Activated T-helper 9 cell treated with anti-CD3 and anti-CD28 coated beads, Interleukin-2, amount 50 U/mL, for 16 hours (primary cell): ENCODE measurements at places on chromosomes 3 and 15.

DNA sequence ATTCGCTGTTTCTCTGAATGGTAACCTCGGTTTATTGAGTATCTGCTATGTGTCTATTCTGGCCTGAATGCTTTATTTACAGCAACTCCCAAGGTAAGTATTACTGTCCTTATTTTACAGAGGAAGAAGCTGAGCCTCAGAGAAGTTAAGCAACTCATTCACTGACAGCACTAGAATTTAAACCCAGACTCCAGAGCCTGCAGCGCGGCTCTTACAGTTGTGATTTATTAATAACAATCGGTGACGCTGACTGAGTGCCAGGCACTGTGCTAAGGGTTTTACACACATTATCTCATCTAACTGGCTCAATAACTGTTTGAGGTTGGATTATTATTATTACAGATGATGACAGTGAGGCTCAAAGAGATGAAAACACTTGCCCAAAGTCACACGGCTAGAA is 19.6 kb downstream of the SRGAP3 start:
- no peak for DNase-seq

GRCh38 chr3:66023738-66024385 is 14.9 kb downstream of the MAGI1 start:
- DNase-seq = no peak

GRCh38 chr3:40083066-40083465 is 226.4 kb upstream of the EIF1B start:
- no peak for DNase-seq

DNA sequence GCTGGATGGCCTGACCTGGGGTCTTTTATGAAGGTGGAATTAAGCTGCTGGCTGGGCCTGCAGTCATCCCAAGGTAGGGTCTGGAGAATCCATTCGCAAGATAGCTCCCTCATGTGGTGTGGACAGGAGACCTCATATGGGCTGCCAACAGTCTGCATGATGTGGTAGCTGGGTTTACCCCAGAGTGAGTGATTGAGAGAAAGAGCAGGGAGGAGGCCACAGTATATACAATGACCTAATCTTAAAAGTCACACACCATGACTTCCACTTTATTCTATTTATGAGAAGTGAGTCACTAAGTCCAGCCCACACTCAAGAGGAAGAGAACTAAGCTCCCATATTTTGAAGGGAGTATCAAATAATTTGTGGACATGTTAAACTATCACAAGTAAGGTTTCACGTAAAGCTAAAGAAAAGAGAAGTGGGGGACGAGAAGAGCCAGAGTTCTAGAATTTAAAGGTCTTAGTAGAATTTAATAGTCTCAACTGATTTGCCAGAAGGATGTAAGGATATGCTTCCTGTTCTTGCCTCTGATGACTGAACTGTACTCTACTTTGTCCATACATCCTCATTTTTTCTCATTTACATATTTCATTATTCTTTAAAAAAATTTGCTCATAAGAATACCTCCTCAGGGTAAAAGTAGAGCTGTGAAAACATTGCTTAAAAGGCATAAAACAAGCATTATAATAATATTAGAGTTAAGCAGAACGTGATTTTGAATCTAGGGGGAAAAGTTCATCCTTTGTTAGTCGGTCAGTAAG is 184.4 kb downstream of the PEX5L start:
- no peak for DNase-seq

DNA sequence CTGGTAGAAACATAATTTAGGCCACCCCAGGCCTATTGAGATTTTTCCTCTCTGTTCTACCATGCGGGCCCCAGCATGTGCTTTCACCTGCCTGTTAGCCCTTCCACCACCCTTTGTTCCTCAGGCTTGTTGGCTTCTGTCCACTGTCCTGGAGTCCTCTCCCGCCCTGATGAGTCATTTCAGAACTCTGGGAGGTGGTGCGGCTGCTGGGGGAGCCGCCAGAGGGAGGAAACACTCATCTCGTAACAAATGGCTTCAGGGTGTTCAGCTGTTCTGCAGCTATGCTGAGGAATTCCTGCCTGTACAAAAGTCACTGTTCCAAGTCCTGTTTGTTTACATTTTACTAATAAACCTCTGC is 36.3 kb downstream of the LRTM1 start:
- no peak for DNase-seq

DNA sequence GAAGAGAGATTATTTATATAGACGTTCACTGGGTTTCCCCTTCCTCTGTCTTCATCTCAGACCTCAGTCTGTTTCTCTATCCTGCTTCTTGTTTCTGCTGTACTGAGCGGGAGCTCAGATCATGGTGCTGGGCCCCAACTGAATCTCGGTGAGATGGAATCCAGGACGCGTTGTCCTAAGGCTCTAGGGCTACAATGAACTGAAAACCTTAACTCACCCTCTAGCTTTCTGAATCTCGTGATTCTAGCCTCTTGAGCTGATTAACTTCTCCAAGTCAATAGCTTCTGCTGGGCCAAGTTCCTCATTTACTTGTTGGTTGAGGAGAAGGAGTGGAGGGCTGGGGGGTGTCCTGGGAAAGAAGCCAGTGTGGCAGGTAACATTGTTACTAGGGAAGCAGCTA is 32.7 kb upstream of the MAP3K13 start:
- no peak for DNase-seq

DNA sequence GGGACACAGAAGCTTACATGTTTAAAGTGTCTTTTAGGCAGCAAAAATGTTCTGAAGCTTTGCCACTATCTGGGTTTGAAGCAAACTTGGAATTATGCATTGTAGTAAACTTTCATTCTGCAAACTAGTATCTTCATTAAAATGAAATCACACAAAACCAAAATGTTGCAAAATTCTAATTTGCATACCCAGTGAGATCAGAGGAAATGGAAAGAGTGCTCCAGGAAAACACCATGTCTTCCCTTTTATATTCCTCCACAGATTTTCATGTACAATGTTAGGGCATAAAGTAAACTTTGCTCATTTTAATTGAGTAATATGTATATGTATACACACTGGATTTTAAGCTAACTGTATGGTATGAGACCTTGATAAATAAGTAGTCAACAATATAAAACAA is 23.9 kb downstream of the ANO10 start:
- no peak for DNase-seq

DNA sequence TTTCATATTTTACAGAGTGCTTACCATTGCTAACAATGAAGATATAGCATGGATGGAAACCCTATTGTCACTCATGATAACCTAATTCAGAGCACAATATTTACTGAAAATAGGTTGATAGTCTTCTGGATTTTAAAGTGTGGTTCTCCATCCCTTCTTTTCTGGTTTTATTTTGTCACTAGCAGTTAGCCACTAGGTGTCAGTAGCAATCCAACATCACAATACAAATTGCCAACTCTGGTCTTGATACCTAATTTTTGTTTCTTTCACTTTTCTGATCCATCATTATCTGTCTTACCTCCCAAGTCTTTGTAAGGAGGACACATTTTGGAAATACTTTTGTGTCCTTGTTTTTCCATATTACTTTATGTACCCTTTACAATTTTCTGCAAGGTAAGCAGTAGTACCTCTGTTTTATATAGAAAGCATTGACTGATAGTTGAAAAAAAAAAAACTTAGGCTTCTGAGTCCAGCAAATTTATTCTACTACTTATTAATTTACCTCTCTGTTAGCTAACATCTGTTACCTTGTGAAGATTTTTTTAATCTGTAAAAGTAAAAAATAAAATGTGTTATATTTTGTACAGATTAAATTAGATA is 28.3 kb upstream of the CRYBG3 start:
- DNase-seq = no peak

GRCh38 chr15:82803793-82804574 is 1.9 kb downstream of the FSD2 start:
- no peak for DNase-seq

GRCh38 chr3:87121856-87122255 is 105.3 kb upstream of the CHMP2B start:
- no peak for DNase-seq

DNA sequence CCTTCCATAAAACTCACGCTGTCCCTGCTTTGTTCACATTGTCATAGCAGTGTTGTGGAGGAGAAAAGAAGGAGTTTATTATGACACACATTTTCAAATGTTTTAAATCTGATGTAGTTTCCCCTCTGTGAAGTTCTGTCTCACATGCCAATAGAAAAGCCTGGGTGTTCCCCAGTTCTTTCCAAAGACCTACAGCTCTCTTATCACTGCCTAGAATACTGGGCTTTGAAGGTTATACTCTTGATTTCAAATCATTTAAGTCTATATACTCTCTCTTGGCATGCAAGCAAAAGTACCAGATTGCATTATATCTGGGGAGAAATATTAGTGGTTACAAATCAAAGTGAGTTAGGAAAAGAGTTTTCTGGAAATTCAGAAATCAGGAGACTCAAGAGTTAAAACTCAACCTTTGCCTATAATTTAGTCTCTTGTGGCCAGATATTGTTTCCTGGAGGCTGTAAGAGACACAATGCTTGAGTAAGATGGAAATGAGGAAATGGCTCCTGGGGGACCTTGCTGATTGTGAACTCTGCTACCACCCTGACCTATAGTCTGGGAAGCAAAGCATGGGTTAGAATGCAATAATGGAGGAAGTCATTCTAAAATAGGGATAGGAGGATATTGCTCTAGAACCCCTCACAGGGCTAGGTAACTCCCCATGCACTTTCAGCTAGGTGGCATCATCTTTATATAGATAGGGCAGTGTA is 182.8 kb downstream of the KCNAB1 start:
- DNase-seq = no peak

DNA sequence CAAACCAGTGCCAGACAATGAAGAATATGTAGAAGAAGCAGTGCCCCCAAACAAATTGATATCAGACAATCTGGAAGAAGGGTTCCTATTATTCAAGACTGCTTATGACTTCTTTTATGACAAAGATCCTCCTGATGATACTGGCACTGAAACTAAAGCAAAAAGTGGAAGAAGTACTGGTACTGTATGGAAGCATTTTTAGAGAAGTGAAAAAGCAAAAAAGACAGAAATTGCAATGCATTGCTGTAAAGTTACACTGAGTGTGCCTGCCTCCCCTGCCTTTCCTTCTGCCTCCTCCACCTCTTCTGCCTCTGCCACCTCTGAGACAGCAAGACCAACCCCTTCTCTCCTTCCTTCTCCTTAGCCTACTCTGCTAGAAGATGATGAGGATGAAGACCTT is 167.6 kb downstream of the PLCL2 start:
- DNase-seq = no peak

DNA sequence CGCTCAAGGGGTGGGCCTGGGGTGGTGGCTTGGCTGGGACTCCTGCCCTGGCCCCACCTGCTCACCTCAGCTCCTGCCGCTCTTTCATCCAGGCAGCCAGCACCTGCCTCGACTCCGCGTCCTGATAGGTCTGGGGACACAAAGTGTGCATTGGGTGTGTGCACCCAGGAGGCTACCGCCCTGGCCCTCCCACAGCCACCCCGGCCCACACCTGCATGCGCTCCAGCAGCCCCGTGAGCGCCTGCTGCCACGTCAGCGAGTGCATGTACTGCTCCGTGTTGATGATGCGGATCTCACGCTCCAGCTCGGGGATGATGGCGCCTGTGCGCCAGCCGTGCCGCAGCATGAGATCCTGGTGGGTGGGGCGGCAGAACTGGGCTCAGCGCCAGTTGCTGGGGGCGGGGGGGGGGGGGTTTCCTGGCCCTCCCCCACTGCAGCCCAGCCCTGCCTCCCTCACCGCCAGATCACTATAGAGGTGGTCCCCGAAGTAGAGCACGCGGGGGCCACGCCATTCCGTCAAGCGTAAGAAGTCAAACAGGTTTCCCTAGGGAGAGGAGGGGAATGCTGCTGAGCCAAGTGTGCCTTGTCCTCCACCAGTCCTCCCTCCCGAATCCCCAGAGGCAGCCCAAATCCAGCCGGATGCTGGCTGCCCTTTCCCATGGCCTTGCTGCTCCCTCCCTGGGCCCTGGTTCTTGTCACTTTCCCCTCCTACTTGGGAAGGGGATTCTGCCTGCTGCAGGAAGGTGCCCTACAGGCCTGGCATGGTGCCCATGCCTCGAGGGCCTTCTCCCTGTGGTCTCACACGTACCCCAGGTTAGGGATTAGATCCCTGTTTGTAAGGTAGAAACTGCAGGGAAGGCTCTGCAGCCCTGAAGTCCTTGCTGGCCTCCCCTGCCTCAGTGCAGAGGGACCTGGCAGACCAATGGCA is 8.6 kb downstream of the NT5DC2 start:
- no peak for DNase-seq

DNA sequence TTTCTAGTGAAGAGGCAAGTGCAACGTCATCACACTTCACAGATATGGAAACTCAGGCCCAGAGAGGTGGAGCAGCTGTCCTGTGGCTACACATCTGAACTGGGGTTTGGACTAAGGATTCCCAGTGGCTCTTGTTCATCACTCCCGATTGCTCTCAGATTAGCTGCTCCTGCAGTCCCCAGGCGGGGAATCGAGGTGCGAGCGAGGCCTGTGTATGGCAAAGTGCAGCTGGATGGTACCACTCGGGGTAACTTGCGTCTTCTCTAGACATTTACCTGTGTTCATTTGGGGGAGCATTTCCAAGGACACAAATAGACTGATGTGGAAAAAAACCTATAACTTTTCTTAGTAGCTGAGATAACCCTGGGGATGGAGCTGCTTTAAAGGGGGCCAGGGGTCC is 45.9 kb upstream of the TRPM1 start:
- DNase-seq = no peak

- DNase-seq = no peak
These were observed 37.8 kb downstream of the CCNL1 start for GRCh38 chr3:157122116-157122515.

DNA sequence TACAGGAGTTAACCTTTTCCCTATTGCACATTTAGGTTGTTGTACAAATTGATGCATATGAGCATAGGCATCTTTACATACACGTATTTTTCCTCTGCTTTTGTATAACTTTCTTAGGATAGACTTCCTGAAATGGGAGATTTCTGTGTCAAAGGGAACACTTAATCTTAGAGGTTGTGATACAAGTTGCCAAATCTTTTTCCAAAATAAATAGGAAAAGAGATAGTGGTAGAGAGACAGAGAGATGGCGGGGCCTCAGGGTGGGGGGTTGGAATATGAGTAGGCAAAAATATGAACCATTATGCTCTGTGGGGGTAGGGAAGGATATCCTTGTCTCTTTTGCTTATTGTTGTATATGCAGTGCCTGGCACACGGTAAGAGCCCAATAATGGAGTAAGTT is 70.7 kb upstream of the UBE2E1 start:
- DNase-seq = no peak

- no peak for DNase-seq
These were observed 470.3 kb upstream of the FRG2C start for GRCh38 chr3:75193797-75194196.

- no peak for DNase-seq
These were observed 234.3 kb downstream of the TLE3 start for GRCh38 chr15:69863446-69863845.
